T-helper 2 cell (primary cell): ENCODE measurements at places on chromosomes 7 and 10.

GRCh38 chr7:8143151-8143874 is 118.7 kb downstream of the ICA1 start:
- DNase-seq: no peak

GRCh38 chr10:59016043-59016442 is 160.4 kb upstream of the PHYHIPL start:
- DNase-seq: no peak

GRCh38 chr7:98778421-98778820 is 91.4 kb downstream of the TMEM130 start:
- no peak for DNase-seq

DNA sequence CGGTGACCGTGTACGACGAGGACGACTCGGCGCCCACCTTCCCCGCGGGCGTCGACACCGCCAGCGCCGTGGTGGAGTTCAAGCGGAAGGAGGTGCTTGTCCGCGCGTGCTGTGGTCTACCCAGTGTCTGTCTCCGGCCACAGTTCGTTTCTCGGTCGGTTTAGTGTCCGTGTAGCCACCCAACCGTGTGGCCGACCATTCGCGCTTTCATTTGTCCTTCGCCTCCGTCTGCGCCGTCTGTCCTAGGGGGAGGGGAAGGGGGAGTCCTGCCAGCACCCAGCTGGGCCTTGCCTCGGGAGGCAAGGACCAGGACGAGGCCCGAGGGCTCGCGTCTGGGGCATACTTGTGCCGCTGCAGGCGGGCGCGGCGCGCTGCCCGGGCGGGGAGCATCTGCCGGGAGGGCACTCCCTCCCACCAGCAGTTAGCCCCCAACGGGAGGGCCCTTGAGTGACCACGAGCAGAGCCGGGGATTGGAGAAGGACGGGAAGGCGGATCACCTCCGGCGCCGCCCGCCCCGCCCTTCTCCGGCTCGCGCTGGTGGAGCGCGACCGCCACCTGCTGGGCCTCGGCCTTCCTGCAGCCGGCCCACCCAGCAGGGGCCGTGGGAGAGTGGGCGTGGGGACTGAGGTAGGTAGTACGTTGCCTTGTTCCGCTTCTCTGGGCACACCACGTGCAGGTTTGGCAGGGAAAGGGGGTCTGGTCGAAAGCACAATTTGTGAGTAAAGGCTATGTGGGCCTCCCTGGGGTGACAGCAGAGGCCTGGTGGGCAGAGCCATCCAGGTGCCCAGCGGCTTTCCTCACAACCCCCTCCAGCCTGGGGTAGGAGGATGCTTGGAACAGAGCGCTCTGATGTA is 28.5 kb downstream of the RET start:
- DNase-seq: peak; percentile 58

DNA sequence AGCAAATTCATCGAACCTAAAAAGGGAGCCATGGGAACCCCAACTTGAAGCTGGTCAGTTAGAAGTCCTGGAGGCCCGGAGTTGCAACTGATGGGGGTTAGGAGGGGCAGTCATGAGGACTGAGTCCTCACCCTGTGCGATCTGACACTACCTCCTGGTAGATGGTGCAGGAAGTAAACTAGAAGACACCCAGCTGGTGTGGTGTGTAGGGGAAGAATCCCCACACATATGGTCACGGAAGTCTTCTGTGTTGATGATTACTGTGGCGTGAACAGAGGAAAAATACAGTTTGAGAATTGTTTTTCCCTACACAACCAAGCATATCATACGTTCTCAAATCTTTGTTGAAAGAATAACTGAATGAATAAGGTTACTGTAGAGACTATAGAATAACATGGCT is 164.6 kb upstream of the KCTD7 start:
- no peak for DNase-seq

- DNase-seq: no peak
Measured at GRCh38 chr10:84140036-84140379, 699 bp downstream of the GHITM start.

DNA sequence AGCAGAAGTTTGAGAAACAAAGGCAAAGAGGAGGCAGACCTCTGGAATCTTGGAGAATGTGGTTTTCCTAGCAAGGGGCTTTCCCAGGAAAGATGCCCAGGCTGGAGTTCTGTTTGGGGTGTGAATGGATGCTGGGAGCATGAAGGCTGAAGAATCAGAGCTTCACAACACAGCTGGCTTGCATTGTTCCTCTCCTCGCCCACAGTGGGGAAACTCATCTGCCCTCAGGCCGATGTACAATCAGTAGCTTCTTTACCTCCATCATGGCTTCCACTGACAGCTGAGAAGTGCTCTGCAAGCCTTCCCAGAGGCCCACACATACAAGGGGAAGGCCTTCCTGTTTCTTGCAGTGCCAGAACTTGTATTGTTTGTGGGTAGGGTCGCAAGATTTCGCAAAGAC is 90.8 kb upstream of the HECTD2 start:
- DNase-seq: no peak

DNA sequence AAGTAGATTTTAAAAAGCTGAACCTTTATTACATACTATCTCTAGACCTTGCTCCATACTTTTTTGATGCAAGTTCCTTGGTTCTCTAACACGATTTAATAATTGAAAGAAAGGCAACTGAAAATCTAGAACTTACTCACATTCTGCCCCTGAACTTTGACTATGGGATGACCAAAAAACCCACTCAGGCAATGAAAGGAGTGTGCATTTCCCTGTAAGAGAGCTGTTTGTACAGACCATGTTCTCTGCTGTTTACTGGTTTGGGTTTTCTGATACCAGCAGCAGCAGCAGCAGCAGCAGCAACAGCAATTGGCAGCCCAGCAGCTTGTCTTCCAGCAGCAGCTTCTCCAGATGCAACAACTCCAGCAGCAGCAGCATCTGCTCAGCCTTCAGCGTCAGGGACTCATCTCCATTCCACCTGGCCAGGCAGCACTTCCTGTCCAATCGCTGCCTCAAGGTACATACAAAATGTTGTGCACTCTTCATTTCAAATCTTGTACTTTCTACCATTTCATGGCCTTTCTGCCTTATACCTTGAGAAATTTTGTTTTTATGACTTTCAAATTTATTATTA is 216.7 kb downstream of the FOXP2 start:
- no peak for DNase-seq

- DNase-seq: no peak
Measured at GRCh38 chr7:24119852-24120251, 164.1 kb upstream of the NPY start.

GRCh38 chr10:2414562-2414961 is 652.8 kb upstream of the PFKP start:
- no peak for DNase-seq

DNA sequence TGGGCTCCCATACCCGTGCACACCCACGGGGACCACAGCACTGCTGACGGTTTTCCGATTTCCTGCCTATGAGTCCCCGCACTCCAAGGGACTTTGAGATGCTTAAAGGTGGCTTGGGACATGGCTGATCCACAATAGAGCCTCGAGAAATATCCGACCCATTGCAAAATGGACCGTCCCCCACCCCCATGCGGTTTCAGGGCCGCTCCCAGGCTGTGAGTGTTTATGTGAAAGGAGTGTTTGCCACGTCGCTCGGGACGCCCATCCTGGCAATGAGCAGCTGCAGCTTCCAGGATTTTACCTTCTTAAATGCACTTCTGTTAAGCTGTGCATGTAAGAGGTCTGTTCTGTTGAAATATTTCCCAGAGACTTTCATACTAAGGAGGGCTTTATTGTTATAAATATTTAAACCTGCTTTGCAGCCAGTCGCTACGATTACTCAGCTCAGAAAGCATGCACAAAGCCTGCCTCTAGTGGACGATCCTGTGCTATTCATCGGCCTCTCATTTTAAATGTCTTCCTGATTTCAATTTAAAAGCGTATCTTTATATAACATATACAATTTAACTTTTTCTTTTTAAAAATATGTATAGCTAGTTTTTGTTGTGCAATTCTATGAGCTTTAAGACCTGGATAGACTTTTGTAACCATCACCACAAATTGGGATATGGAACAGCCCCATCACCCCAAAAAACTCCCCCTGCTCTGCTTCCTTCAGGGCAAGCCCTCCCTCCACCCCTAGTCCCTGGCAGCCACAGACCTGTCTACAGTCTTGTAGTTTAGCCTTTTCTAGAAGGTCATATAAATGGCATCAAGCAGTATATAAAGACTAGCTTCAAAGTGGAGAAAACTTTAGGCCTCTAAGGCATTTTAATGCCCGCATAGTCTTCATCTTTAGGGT is 418.3 kb downstream of the PAXIP1 start:
- DNase-seq: no peak
